NT2/D1 (cell line): ENCODE measurements at places on chromosomes 11 and 22.

DNA sequence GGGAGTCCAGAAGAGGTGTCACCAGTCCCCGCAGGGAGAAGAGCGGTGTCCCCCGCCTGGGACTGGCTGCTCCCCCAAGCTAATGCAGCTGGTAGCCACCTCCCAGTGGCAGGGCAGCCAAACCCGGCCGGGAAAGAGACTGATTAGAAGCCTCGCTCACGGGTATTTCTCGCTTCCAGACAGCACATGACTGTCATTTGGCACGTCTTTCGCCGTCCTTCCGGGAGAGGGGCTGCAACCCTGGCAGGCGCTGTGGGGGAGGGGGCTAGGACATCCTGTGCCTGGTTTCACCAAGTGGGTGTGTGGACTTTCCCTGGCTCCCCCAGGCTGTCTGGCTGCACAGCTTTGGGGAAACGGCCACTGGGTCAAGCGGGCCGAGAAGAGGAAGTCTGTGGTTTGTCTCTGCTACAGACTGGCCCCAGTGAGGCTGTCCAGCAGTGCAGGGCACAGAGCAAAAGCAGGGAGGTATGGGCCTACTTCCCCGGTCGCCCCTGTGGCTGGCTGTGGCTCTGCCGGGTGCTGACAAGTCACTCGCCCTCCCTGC lies 3.8 kb downstream of the CD81 start:
- no peak for DNase-seq

DNA sequence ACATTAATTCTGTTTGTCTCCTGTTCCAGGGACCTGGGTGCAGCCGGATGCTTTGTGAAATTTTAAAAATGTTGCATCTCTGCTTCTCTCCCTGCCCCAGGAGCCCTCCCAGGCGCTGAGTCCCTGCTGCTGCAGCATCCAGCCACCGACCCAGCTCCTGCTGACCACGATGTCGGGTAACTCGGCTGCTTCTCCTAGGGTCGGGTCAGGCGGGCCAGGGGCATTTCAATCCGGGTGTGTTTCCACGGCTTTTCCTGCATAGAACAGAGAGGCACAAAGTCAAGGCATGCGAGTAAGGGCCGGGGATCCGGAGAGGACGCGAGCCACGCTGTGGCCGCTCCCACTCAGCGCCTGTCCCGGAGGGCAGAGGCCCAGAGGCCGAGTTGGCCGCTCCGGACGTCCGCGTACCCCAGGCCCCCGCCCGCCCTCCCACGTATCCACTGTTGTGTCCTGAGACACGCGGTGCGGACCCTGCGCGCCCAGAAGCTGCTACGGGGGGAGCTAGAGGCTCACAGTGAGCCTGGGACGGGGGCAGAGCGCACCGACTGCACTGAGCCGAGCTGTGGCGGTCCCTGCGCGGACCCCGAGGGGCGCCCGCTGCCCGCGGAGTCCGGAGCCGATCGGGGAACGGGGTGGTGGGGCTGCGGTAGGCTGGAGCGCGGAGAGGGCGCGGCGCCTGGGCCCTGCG lies at the start of gene POU2AF3:
Gene POU2AF3, plus strand, starts transcription at position 134 of the 688 bp plus-strand sequence. Its CDS starts 36 bp downstream, at position 170.
- DNase-seq = no peak

DNA sequence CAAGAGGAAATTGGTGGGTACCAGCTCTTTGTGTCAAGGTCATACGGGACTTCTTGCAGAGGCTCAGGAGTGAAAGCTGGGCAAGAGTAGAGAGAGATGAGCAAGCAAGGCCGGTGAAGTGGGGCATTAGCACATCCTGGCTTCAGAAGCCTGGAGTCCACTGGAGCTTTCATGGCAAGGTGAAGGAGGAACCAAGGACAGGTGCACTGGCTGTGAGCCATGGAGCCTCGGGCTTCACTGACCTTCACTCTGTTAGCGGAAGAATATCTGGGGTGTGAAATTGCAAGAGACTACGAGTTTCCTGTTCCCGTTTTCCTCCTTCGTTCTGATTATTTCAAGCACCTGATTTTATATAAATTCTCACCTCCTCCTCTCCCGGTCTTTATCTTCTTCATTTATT lies 25.9 kb upstream of the ST14 start:
- DNase-seq = no peak

DNA sequence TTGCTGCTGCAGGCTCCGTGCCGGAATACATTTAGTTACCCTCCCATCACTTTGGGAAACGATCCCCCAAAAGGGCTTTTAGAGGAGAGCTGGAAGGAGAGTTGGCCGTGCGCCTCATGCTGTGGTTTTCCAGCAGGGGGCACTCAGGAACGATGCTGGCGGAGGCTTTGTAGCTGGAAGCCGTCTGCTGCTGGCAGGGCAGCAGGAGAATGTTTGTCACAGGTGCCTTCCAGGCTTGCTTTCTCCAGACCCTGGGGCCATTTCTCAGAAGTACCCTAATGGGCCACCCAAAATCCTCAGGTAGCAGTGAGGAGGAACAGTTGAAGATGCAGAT lies 30.0 kb upstream of the CABP7 start:
- peak; percentile 38 for DNase-seq

- DNase-seq = no peak
Measured at GRCh38 chr22:27754247-27754887, 47.2 kb downstream of the MN1 start.

DNA sequence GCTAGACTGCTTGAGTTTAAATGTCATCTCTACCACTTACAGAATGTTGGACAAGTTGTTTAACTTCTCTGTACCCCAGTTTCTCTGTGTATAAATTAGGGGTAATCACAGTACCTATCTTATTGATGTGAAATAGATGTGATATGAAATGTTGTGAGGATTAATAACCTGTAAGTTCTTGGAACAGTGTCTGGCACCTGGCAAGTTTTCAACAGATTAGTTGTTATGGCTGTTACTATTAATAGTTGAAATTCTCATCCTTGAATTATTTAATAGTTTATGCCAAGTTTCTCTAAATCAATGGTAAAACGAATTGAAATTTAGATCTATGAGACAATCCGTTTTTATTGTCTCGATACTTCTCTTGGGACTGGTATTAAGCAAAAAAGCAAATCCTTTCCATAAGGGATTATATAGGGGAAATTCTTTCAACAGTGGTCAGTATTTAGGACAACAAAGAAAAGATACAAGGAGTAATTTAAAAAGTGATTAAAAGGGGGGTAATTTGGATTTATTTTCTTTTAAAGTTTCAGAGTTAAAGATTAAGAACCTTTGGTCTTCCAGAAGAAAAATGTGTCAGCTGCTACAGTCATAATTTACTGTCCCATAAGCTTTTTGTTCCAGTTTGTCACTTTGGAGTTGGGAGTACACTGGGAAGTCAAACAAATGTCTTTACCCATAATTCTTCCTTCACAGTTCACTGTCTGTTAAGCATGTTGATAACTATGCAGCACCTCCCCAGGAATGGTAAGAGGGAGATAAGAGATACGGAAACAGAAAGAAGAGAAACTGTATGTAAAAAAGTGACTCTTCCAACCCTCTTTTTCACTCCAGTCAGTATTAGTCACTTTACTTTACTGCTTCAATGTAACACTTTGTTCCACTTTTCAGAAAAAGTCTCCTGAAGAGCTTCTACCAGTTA lies 13.2 kb downstream of the PDE3B start:
- no peak for DNase-seq

DNA sequence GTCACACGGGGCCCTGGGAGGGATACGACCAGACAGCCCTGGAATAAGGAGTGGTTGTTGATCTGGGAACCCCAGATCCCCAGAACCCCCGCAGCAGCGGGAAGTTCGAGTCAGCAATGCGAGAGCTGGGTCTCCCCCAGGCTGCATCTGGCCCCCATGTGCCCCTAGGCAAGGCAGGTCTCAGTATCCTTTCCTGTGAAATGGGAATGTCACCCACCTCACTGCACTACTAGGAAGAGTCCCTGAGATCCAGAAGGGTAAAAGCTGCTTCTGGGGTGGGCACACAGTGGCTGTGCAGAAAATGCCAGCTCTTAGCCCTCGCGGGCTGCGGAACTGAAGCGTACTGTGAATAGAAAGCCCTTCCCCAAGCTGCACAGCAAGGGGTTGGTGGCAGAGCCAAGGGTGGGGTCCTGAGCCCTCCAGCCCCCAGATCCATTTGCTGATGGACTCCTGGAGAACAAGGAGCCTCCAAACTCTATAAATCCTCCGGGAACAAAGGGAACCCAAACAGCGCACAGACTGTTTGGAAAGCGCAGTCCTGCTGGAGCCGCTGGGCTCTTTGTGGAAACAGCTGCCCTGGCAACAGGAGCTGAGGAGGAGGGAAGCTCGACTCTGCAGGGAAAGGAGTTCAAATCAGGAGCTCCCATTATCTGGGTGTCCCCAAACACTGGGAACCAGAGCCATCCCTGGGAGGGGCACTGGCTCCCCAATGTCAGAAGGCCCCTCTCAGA lies 68.2 kb upstream of the SHISAL1 start:
- DNase-seq = no peak

- DNase-seq = no peak
Measured at GRCh38 chr22:19644314-19645223, 69.7 kb upstream of the SEPTIN5 start.

- no peak for DNase-seq
Measured at GRCh38 chr11:58811499-58811898, 33.0 kb downstream of the GLYATL2 start.

- DNase-seq = no peak
Measured at GRCh38 chr11:94563176-94563847, 3.9 kb upstream of the PIWIL4 start.

- DNase-seq = no peak
Measured at GRCh38 chr11:130781931-130782330, 134.3 kb downstream of the SNX19 start.

GRCh38 chr22:39135092-39135896 lies 17.2 kb downstream of the CBX7 start:
- DNase-seq = no peak

- DNase-seq = no peak
Measured at GRCh38 chr11:75113030-75113429, 16.4 kb upstream of the OR2AT4 start.

DNA sequence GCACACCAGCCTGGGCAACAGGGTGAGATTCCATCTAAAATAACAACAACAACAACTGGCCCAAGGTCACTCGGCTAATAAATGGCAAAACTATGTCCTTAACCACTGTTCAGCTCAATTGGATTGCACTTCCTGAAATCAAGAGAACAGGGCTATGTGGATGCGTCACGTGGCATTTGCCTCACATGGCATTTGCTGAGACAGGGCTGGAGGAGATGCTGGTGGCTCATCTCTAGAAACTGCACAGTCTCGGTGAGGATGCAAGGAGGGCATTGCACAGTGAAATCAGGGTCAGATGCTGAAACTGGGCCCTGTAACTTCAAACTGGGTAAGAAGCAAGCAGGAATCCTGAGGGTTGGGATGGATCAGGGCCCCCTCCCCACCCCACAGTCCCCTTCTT lies 171.9 kb downstream of the BUD13 start:
- DNase-seq = no peak

DNA sequence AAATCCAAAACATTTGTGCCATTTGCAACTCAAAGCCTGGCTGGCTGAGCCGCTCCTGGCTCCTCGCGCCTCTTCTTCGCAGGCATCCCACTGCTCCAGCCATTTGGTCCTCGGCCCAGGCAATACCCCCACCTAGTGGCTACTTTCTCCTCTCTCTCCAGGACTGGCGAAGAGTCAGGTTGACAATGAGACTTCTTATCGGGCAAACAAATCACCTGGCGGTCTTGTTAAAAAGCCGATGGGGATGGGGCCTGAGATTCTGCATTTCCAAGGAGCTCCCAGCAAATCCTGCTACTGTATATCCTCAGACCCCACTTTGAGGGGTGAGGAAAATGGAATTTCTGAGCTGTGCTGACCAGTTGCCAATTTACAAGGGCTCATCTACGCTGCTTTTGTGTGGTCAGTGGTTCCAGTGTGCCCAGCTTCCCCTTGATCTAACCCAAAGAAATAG lies 89.0 kb downstream of the ISX start:
- peak; percentile 82 for DNase-seq

DNA sequence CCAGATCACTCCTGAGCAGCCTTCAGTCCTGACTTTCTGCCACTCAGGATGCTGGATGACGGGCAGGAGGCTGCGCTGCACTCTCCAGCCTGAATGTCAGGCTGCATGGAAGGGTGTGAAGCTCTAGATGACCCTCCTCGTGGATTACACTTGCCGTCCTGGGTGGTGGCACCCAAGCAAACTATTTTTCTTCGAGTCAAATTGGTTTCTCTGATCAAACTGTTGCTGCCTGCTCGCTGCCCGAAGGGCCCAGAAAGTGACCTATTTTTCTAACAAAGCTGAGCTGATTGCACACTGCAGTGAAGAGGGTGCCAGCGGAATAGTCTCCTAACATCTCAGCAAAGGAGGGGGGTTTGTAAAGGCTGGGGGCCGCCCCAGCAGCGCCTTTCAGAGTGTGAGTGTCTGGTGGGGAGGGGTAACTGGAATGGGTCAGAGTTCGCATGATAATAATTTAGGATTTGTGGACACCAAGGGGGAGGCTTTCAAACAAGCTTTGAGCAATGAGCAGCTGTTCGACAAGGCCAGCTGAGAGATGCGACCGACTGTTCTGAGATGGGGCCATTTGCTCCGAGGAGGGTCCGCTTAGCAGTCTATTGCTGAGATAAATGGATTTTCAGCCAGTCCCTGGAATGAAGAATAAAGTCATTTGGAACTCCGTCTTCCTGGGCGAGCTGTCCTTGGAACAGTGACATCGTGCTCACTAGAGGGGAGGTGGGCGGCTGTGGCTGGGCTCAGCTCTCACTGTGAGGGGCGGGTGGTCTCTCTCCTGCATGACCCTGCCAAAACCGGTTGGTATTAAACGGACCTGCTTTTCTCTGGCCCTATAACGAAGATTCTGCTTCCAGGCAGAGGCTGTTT lies 537.6 kb downstream of the BRD1 start:
- DNase-seq = no peak
